ENCODE measurements at places on chromosomes 11 and 22.
A peak's percentile ranks its signal among the peaks of the same experiment; 100 is the strongest.

DNA sequence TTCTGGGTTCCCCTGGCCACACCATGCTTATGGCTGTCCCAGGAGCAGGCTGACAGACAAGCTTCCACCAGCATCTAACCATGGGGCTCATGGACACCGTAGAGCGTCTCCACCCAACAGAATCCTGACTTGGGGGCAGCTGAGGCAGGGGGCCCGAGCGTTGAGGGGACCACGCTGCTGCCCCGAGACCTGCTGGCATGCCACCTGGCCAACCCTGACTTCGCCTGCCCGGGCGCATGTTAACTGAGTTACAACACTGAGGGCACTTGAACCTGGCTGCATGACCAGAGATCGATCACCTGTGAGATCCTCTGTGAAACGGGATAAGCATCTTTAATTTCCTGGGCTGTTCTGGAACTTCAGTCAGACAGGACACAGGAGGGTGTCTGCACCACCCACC is 13.7 kb downstream of the PPM1F start:
- no peak for DNase-seq

GRCh38 chr22:28906312-28906711 is 22.9 kb downstream of the ZNRF3 start:
- no peak for DNase-seq

DNA sequence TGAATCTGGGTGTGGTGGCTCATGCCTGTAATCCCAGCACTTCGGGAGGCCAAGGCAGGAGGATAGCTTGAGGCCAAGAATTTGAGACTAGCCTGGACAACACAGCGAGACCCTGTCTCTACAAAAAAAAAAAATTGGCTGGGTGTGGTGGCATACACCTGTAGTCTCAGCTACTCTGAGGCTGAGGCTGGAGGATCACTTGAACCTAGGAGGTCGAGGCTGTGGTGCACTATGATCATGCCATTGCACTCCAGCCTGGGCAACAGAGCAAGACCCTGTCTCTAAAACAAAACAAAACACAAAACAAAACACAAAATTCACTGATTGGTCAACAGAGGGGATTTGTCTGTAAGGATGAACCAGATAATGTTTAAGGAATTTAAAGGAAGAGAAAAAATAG is 113.7 kb downstream of the STIM1 start:
- DNase-seq: no peak

DNA sequence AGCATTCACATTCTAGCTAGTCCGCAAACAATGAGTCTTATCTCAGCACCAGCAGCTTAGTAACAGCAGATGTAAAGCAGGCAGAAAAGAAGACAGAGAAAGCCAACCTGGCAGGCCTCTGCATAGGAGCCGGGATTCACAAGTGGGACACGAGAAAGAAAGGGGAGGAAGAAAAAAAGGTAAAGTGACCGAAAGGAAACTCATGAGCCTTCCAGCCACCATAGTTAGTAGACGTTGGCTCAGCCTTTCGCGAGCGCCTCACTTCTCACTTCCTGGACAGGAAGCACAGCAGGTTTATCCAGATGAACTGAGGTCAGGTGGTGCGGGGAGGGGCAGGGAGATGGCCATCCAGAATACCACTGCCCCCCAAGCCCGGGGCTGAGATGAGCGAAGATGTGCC is 19.7 kb upstream of the KAT5 start:
- DNase-seq: no peak

DNA sequence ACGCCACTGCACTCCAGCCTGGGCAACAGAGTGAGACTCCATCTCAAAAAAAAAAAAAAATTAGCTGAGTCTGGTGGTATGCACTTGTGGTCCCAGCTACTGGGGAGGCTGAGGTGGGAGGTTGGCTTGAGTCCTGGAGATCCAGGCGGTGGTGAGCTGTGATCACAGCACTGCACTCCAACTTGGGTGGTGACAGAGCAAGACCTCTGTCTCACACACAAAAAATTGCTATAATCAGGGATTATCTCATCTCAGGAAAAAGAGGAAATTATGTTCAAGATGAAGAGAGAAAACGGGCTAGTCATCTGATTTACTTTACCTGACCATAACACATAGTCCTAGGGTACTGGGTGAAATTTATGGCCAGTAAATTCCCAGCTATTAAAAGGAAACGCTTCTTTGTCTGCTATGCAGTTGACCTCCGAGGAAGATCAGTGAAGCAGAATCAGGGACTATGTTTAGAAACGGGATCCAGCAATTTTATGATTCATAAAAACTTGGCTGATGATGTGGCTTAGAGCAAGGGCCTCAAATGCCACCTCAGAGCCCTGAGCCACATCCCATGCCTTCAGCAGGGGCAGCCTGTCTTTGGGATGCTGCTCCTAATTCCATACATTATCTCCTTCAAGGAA is 386.2 kb downstream of the NTM start:
- peak; percentile 67 for DNase-seq

GRCh38 chr11:58060939-58061672 is 30.4 kb downstream of the OR6Q1 start:
- peak; percentile 21 for DNase-seq

DNA sequence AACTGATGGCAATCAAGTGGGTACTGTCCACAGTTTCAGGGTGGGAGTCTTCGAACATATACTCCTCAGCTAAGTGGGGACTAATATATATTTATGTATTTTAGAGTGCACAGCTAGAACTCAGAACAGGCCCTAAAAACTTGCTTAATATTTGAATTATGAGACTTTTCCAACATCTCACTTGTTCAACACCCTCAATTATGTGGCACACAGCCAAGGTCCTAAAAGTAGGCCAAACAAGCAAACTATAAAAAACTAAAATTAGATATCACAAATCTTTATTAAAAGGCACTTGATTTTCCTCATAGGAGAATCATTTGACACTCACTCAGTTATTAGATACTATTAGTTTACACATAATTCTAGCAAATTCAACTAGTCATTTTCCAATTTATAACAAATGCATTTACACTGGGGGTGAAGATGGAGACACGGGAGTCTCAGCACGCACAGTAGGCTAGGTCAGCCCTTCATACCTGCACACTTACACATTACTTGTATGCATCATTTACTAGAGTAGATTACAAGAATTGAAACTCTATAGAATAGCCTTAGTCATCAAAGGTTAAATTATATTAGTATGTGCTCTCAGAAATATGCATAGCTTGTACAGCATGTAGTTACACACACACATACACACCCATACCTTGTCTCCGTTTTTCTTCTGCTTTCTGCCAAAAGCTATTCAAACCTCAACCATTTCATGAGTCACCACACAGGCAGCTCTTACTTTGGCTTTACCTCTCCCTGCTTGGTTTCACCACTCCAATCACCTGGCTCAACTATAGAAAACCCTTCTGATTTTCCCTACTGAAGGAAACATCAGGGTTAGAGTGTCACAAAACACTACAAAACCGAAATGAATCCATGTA is 171.5 kb downstream of the SBF2 start:
- peak; percentile 87 for DNase-seq

GRCh38 chr11:71505781-71506180 is 21.3 kb upstream of the KRTAP5-7 start:
- no peak for DNase-seq

GRCh38 chr11:111344032-111344431 is 35.0 kb downstream of the POU2AF1 start:
- DNase-seq: peak; percentile 91

DNA sequence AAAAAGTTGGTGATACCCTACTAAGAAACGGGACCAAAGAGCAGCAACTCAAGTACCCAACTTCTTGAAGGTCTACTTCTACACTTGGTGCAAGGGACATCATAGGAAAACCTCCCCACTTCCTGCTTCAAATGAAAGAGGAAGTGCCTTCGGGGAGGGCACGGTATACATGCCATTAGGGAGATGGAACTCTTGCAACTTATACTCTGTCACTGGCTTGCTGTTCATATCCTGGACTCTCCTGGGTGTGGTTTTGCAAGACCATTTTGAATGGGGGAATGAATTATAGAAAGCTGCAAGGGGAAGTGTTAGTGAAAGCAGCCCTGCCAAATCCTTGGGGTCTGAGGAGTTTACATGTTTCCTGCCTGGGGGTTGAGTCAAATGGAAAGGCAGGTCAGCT is 41.9 kb downstream of the CSNK2A3 start:
- no peak for DNase-seq

GRCh38 chr11:13376838-13377237 is 86.2 kb downstream of the BTBD10 start:
- DNase-seq: no peak

DNA sequence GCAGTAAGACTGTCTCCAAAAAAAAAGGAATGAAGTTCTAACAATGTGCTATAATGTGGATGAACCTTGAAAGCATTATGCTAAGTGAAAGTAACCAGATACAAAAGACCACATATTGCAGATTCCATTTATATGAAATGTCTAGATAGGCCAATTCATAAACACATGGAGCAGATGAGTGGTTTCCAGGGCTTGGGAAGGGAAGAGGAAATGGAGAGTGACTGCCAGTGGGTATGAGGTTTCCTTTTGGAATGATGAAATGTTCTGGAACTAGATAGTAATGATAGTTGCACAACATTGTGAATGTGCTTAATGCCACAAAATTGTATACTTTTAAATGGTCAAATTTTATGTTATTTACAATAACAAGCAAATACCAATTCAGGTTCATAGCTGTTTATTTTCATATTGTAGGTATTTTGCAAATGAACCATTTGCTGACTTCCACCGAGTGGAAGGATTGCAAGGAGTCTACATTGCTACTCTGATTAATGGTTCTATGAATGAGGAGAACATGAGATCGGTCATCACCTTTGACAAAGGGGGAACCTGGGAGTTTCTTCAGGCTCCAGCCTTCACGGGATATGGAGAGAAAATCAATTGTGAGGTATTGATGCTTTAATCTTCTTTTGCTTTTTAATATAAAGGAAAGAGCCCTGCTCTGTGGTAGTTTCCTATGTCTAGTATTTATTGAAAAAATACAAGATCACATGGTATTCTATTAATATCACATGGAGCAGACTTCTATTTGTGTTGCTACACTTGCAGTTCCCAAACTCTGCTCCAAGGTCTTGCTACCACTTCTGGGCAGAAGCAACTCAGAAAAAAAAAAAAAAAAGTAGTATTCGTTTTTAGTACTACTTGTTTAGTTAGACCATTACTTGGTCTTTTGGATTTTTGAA is 67.7 kb upstream of the SORL1-AS1 start:
- peak; percentile 92 for DNase-seq

DNA sequence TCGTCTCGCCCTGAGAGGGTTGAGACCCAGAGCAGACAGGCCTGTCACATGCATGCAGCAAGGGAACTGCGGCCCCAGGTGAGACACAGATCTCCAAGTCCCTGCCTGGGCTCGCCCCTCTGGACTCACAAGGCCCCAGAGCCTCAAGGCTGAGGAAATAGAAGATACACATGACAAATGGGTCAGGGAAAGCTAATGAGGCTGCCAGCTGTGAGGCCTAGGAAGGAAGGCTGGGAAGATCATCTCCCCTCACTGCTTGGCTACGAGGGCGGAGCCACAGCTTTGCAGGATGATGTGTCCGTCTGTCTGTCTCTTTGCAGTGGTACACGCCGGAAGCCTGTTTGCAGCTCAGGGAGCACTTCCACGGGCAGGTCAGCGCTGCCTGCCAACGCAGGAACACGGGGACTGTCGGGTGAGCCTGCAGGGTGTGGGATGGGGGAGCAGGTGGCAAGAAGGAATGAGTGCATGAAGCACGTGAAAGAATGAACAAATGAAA is 4.5 kb downstream of the RAB36 start:
- no peak for DNase-seq

DNA sequence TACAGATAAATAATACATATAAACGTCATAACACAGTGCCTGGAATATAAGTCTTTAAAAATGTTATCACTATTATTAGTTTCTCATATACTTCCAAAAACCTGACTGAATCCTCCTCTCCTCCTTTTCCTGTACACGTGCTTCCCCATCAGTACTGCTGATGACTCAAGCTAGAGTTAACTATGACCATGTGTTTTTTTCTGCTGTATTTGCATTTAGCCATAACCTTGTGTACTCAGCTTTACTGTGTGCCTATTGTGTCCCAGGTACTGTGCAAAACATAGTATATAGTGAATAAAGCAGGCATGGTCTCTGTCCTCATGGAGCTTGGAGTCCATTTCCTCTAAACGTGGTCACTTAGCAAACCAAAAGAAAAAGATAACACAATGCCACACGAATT is 56.5 kb upstream of the ARHGAP32 start:
- DNase-seq: peak; percentile 79

GRCh38 chr11:2778630-2779498 is 79.1 kb upstream of the KCNQ1OT1 start:
- DNase-seq: no peak

GRCh38 chr22:40289991-40290459 is 56.3 kb upstream of the ADSL start:
- no peak for DNase-seq

DNA sequence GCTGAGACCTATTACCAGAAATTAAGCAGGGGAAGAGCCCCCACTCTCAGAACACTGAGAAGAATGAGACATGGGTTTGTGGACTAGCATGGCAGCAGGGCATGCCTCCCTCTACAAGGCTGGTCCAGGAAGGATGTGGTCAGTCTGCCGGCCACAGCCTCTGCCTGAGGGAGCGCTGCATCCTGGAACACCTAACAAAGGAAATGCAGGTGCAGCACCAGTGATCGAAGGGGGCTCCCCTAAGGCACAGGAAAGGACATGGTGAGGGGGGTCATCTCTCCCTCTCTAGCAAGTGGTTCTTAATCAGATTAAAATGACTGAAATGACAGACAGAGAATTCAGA is 40.6 kb upstream of the ARL14EP start:
- no peak for DNase-seq

DNA sequence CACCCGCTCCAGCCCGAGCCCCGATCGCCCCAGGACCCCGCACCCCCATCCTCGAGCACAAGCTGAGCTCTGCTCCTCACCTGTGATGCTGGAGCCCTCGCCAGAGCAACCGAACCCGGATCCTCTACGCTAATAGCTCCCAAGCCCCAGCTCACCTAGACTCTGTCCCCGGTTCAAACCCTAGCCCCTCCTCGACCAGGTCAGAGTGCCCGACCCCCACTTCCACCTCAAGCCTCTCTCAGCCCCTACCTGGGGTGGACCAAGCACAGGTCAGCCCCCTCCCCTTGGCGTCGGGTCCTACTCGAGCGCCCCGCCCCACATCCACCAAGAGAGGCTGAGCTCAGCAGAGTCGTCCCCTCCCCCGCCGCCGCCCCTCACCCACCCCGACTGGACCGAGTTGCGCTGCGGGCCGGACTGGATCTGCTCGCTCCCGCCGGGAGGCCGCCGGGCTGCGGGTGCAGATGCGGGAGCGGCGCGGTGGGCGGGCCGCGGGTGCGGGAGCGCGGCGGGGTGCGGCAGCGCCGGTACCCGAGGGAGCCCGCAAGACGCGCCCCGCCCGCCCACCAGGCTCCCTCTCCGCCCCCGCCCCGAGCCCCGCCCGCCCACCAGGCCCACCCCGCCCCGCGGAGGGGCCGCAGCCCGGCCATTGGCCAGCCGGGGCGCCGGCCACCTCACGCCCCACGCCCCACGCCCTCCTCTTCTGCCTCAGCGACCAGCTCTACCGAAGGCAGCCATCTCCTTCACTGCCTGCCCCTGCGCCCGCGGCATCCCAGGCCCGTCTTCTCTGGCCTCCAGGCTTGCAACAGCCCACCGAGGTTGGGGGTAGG is 577 bp upstream of the DKK3 start:
- peak; percentile 65 for DNase-seq

DNA sequence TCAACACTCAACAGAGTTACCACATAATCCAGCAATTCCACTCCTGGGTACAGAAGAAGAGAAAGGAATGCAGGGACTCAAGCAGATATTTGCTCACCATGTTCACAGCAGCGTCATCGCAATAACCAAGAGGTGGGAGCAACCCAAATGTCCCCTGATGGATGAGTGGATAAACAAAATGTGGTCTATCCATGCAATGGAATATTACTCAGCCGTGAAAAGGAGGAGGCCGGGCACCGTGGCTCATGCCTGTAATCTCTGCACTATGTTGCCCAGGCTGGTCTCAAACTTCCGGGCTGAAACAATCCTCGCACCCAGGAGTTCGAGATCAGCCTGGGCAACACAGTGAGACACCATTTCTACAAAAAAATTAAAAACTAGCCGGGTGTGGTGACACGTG is 131.7 kb downstream of the CTTN start:
- DNase-seq: no peak

Measured in fibroblast of upper back skin (primary cell).